NCI-H460 (cell line): ENCODE measurements at places on chromosomes 5 and 9. TPM values are rescaled to one million over a fixed set of nuclear protein-coding genes. Genes with fewer than 3 reads are reported as not detected.
A peak's percentile ranks its signal among the peaks of the same experiment; 100 is the strongest.

Gene PSD2
- total RNA-seq, result 0.12 TPM in 1 of 2 replicates, not detected in the other

Gene SLC36A3
- not detected in 2 replicates for total RNA-seq

Gene FAM221B
- not detected in 2 replicates for total RNA-seq

Gene ESM1
- total RNA-seq, result 22.7 and 25.6 TPM in 2 replicates

DNA sequence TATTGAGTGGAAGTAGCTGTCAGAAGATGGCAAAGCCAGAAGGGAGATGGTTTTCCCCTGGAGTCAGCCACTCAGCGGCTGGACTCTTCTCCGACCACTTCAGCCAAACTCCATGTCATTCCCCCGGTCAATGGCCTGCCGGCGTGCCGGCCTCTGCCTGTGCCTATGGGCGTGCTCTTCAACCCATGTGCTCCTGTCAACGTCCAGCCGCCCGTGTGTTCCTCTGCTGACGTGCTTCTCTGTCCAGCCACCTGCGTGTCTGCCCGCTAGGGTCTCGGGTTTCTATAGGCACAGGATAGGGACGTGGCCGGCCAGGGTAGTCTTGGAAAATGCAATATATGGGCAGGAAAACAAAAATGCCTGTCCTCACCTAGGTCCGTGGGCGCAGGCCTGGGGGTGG is 77.7 kb upstream of the RUFY1 start:
- no peak for DNase-seq

- no peak for DNase-seq
Measured at GRCh38 chr9:116979456-116979855, 292.4 kb downstream of the TRIM32 start.

GRCh38 chr9:69980591-69980990 is 63.1 kb upstream of the MAMDC2 start:
- no peak for DNase-seq

DNA sequence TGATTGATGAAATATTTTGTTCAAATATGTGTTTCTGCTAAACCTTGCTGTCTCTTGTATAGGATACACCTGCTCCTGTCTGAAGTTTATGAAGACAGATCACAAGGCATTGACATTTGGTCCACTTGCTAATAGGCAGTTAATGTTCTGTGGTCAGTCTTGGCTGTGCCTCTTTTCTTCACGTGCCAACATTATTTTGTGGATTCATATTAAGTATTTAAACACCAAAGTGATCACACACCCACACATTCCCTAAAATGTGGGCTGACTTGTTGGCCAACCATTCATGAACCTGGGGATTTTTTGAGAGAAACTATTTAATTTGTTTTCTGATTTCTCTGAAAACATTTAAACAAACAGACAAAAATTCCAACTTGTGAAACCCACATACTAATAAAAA is 33.7 kb downstream of the ZNF462 start:
- DNase-seq, result no peak

GRCh38 chr9:131169563-131170240 is 44.3 kb downstream of the NUP214 start:
- DNase-seq, result no peak

GRCh38 chr5:77167063-77167462 is 43.4 kb upstream of the PDE8B start:
- DNase-seq, result peak; percentile 12

DNA sequence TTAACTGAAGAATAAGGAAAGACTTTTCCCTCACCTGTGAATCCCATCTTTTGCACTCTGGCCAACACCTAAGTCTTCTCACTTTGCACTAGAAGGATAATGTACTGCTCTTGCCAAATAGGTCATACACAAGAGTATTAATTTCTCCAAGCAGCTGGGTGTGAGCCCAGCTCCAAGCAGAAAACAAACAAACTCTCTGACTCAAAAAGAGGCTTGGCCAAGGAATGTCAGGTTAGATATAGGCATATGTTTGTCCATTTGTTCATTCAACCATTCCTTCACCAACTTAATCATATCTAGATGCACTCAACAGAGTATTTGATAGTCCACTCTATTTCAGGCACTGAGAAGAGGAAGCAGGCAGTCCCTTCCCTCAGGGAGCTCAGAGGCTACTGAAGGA is 84.4 kb downstream of the HTR4 start:
- no peak for DNase-seq

DNA sequence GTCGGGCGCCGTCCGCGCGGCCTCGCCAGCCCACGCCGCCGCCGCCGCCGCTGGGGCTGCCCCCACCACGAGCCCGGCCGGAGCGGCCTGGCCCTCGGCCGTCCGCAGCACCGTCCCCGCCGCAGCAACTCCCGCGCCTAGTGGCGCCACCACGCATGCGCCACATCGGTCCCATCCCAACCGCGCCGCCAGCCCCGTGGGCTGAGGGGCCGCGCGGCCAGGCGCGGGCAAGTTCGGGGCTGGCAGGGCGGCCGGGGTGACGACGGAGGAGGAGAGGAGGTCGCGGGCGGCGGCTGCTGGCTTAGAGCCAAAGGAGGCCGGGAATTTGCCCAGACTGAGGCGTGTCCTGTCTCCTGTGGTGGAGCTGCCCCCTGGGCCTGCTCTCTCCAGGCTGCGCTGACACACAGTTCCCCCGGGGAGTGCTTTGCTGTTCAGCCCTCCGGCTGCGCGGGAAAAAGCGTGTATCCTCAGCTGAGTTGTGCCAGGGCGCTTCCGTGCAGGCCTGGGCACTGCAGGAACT is at the start of gene TUSC1:
TSS of gene TUSC1 (minus strand) at position 298 of the 520 bp plus-strand sequence. CDS start at position 166, 132 bp downstream.
- peak; percentile 72 for DNase-seq

- no peak for DNase-seq
Measured at GRCh38 chr5:152638996-152639552, 234.0 kb upstream of the NMUR2 start.

GRCh38 chr5:115068239-115069086 is 101.2 kb downstream of the TRIM36 start:
- DNase-seq, result peak; percentile 23

DNA sequence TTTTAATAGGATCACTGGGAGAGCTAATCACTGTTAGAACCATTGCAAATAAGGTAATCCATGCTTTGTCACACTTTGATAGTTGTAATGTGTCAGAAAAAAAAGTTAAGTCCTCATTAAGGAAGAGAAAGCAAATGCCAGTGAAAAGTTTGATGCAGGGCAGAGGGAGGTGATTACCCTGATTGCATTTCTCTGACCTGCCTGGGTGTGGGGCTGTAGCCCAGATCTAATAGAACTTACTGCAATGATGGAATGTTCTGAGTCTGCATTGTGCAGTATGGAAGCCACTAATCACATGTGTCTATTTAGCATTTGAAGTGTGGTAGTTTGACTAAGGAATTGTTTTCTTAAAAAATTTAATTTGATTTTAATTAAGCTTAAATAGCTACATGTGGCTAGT is 202.7 kb downstream of the ATP10B start:
- DNase-seq, result no peak

DNA sequence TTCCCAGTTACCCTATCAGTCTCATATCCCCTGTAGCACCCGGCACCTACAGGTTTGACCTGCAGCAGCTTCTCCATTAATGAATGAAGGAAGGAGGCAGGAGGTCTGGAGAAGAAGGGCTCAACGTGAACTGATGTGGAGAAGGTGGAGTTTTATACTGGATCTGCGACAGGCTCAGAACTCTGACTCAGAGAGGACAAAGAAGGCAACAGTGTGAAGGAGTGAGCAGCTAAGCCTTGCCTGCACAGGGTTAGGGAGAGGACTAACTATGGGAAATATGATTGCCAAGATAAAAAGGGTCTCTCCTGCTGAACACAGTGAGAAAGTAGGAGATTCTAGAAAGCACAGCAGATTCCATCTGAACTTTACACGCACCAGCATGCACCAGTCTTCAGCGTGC is 23.6 kb downstream of the RASEF start:
- no peak for DNase-seq

GRCh38 chr5:171524466-171524865 is 105.0 kb downstream of the FGF18 start:
- DNase-seq, result no peak

GRCh38 chr5:30592833-30593232 is 600.7 kb upstream of the CDH6 start:
- DNase-seq, result no peak

- DNase-seq, result no peak
Measured at GRCh38 chr5:179858241-179858585, 404 bp downstream of the MRNIP start.

GRCh38 chr5:172707285-172708182 is 63.5 kb downstream of the DUSP1 start:
- peak; percentile 84 for DNase-seq
